NT2/D1 (cell line): ENCODE measurements at places on chromosomes 4 and X.

- DNase-seq = no peak
Observed at GRCh38 chr4:69239557-69240168, 25.1 kb upstream of the UGT2B11 start.

- no peak for DNase-seq
Observed at GRCh38 chr4:11650801-11651596, 222.3 kb upstream of the HS3ST1 start.

GRCh38 chr4:108166441-108167315 lies 2.1 kb downstream of the LEF1 start:
- DNase-seq = no peak

DNA sequence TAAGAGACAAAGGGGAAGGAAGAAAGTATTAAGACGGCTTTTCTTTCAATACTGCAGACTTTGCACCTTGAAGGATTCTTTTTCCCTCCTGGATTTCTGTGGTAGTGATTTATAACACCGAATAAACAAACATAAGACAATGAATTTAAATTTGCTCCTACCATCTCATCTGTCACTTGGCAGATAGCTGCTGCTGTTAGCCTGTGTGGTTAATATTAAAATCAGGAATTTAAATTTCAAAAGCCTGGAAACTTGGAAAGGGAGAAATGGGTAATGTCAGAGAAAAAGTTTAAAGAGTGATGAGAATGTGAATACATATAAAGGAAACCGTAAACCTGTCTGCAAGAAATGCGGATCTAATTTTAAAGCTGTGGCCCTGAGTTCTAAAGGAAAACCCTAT lies 3.4 kb downstream of the FAM149A start:
- no peak for DNase-seq

- DNase-seq = no peak
Observed at GRCh38 chrX:126820700-126821420, 1.3 kb downstream of the PRR32 start.

DNA sequence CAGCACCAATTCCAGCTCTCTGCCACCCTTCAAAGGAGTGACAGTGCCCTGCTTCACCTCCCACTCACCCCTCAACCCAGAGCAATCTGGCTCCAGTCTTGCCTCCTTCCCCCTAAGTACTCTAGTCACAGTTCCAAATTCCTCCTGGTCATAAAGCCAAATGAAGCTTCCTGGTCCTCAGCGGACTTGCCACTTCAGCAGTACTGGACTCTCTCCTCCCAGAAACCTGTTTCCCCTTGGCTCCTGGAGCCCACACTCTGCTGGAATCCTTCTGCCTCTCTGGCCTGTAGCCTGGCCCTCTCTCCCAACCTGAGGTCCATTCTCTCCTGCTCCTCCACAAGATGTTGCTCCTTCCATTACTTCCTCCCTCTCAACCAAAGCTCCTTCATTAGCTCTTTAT lies 52.6 kb upstream of the MTM1 start:
- no peak for DNase-seq

GRCh38 chr4:148514581-148514980 lies 72.4 kb upstream of the NR3C2 start:
- no peak for DNase-seq

DNA sequence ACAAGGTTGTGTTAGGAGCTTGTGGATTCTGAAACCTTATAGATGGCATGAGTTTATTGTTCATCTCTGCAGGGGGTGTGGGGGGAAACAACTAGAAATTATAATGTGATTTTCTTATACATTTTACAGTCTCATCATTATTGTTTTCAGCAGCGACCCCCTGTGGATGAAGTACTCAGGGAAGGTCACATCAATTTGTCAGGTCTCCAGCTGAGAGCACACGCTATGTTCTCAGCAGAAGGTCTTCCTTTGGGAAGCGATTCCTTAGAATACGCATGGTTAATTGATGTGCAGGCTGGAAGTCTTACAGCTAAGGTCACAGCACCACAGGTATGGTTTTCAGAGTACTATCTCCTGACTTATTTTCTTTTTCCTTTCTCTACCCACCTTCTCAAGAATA lies 72.2 kb downstream of the BLTP1 start:
- no peak for DNase-seq

GRCh38 chr4:159341522-159341921 lies 238.6 kb downstream of the RAPGEF2 start:
- no peak for DNase-seq

DNA sequence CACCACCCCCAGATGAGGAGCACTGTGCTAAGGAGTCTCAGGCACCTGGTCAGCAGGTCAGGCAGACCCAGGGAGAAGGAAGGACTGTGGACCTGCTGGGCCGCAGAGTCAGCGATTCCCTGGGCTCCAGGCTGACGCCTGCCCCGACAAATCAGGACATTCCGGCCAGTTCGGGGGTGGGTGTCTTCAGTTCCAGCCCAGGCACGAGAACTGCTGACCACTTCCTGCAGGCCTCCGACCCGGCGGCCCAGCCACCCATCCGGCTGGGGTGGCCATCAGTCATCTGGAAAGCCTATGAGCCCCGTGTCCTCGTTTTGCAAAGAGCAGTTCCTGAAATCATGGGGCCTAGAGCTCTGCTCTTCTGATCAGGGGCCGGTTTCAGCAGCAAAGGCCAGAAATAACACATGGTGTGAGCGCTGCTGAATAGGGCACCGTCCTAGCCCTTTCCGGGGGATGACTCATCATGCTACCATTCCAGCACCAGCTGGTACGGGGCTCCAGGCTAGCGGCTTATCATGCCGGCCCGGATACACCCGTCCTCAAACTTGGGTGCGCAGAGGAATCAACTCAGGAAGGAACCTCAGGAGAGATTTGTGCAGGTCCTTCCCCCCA lies 7.8 kb upstream of the SH3TC1 start:
- DNase-seq = no peak

DNA sequence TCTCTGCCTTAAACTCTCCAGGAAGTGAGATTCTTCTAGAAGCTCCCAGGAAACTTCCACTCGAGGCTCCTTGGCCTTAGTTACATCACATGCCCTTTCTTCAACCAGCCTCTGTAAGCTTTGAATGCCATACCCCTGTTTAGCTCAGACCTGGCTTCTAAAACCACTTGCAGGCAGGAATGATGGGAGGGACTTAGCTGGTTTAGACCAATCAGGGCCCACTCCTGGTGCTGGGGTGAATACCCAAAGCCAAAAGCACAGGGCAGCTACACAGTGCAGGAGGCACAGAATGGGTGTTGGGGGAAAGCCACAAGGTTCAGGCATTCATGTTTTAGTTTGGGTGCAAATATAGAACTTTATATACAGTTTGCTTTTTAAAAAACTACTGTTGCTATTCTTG lies 296.2 kb downstream of the FRMPD4 start:
- no peak for DNase-seq

DNA sequence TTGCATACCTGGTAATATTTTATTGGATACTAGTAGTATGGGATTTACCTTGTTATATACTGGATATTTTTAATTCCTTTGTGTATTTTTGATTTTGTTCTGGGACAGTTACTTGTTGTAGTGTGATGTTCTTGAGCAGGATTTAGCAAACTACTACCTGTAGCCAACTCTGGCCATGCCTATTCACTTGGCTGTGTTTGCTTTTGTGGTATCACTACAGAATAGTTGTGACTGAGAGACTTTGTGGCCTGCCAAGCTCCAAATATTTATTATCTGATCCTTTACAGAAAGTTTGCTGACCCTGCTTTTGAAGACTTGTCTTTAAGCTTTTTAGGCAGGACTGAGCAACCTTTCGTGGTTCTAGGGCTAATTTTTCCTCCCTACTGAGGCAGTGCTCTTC lies 17.8 kb downstream of the ZCCHC4 start:
- no peak for DNase-seq
